ENCODE measurements at places on chromosomes 16 and 17.

DNA sequence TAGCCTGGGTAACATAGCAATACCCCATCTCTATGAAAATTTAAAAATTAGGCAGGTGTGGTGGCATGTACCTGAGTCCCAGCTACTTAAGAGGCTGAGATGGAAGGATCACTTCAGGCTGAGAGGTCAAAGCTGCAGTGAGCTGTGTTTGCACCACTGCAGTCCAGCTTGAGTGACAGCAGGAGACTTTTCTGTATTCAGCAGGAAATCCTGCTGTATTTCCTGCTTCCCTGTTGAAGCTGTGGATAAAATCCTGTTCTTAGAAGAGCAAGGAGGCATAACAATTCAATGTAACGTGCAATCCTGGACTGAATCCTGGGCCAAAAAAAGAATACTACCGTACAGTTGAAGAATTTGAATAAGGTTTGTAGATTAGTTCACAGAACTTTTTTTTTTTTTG is 62.2 kb downstream of the FBXL20 start:
- DNase-seq, result no peak

GRCh38 chr16:31386157-31386984 is 6.8 kb upstream of the ITGAD start:
- DNase-seq, result peak; percentile 55

- peak; percentile 29 for DNase-seq
These were observed 794 bp downstream of the SMG6 start for GRCh38 chr17:2302778-2303203.

GRCh38 chr16:64705443-64705842 is 416.4 kb downstream of the CDH11 start:
- no peak for DNase-seq

DNA sequence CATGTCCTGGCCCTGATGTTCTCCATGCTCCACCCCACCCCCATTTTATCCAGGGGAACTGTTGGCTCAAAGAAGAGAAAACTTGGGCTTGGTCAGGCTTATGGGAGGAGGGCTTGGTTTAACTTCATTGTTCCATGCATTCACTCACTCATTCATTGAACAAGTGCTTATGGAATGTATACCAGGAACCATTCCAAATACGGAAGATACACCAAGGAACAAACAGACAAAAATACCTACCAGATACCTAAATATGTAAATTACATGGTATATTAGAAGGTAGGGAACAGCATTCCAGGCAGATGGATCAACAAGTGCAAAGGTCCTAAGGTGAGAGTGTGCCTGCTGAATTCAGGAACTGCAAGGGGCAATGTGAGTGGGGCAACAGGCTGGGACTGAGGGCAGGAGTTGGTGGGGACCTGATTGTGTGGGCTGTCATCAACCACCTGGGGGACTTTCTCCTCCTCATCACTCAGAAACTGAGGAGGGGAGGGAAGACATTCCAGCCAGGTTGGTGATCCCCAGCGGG is 39.9 kb downstream of the RAI1 start:
- DNase-seq, result no peak

DNA sequence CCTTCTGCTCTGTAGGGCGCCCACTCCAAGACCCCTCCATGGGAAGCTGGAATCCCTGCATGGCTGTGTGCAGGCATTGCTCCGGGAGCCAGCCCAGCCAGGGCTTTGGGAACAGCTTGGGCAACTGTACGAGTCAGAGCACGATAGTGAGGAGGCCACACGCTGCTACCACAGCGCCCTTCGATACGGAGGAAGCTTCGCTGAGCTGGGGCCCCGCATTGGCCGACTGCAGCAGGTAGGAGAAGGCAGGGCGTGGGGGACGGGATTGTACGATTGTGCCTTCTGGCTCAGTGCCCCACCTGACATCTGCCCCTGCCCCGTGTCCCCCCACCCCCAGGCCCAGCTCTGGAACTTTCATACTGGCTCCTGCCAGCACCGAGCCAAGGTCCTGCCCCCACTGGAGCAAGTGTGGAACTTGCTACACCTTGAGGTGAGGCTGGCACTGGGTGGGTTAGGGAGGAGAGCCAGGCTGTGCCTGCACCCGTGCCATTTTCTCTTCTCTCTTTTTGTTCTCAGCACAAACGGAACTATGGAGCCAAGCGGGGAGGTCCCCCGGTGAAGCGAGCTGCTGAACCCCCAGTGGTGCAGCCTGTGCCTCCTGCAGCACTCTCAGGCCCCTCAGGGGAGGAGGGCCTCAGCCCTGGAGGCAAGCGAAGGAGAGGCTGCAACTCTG is 8.7 kb upstream of the TMEM88 start:
- DNase-seq, result no peak

DNA sequence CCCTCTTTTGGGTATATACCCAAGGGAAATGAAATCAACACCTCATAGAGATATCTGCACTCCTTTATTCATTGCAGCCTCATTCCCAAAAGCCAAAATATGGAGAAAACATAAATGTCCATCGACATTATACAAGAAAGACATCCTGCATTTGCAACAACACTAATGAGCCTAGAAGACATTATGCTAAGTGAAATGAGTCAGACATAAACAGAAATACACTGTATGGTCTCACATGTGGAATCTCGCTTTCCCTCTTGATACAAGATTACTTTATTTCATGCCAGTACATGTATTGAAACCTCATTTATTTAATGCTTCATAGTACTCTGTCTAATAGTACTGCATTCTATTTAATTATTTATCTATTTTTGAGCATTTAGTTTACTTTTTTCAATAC is 157.2 kb downstream of the ZNF18 start:
- DNase-seq, result no peak

- no peak for DNase-seq
These were observed 36.3 kb downstream of the MYO18A start for GRCh38 chr17:29143894-29144293.

DNA sequence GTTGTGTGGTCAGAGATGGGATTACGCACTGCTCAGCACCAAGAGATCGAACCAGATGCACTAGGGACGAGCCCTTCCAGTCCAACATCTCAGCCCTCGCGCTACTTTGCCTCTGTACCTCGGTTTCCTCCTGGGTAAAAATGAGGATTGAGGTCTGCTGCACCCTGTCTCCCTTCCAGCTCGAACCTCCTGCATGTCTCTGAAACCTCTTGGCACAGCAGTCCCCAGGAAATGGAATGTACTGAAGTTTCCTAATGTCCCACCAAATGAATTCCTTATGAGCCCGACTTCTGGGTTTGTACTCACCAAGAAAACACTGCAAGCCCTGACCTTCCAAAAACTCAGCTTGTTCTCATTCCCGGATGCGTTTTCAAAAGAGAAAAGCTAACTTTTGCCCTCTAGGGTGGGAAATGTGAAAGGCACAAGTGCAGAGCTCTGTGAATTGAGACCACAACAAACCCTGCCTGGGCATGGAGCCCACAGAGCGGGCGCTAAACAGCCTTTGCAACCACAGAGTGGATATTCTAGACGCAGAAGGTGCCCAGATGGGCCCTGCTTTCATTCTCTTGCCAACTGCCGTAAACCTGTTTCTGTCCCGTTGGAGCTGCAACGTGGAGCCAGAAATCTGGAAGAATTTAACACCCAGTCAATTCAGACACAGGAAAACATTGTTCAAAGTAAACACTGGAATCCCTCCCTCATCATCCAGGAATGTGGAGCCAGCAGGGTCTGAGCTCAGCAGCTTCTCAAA is 10.3 kb downstream of the CDRT4 start:
- DNase-seq, result peak; percentile 72

DNA sequence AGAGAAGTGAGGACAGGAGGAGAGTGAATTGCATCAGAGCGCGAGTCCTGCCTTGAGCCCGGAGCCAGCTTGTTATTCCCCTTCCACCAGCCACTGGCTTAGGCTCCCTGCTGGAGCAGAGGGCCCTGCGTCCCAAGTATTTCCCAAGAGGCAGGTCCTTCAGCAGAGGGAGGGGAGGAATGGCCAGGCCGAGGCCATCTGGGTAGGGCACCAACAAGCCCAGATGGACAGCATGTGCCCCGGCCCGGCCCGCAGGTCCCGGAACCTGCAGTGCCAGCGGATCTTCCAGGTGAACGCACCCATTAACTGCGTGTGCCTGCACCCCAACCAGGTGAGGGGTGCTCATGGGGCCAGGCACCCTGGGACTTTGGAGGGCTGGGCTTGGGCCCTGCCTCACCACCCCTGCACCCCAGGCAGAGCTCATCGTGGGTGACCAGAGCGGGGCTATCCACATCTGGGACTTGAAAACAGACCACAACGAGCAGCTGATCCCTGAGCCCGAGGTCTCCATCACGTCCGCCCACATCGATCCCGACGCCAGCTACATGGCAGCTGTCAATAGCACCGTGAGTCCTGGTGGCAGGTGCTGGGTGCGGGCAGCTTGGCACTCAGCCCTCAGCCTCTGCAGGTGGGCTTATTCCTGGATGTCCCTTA is 1.7 kb downstream of the MLST8 start:
- no peak for DNase-seq

- no peak for DNase-seq
These were observed 654 bp downstream of the WFDC1 start for GRCh38 chr16:84295203-84295860.

DNA sequence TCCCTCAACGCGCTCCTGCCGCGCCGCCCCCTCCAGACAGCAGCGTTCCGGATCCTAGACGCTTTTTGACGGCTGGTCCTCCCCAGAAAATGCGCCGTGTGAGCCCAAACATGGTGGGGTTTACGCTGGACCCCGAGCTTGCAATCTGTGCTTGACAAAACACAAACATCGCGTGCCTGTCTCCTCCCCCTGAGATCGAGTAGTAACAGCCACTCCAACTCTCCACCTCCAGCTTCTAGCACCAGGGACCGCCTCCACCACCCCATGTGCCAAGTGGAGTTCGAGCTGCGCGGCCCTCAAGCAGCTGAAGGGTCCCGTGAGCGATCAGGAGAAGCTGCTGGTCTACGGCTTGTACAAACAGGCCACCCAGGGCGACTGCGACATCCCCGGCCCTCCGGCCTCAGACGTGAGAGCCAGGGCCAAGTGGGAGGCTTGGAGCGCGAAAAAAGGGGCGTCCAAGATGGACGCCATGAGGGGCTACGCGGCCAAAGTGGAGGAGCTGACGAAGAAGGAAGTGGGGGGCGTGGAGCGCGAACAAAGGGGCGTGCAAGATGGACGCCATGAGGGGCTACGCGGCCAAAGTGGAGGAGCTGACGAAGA is 656 bp upstream of the GEMIN4 start:
- DNase-seq, result peak; percentile 64

- DNase-seq, result no peak
These were observed 1498.3 kb downstream of the CDH11 start for GRCh38 chr16:63623551-63624039.

DNA sequence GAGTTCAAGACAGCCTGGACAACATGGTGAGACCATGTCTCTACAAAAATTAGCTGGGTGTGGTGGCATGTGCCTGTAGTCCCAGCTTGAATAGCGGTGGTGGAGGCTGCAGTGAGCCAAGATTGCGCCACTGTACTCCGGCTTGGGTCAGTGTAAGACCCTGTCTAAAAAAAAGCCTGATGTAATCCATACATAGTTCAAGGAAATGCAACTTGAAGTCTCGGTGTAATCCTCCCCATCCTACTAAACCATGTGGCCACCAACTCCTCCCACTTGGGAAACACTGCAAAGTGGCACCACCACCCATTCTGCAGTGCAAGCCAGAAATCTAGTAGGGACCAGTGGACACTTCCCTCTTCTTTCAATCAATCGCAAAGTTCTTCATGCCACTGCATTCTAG is 5.4 kb upstream of the KPNB1 start:
- DNase-seq, result no peak

- DNase-seq, result no peak
These were observed 12.8 kb upstream of the CES3 start for GRCh38 chr16:66948134-66948836.

GRCh38 chr16:52812678-52813556 is 239.8 kb downstream of the CHD9NB start:
- peak; percentile 53 for DNase-seq

GRCh38 chr16:10954903-10955302 is 10.5 kb downstream of the CLEC16A start:
- no peak for DNase-seq

- DNase-seq, result no peak
These were observed 607.3 kb upstream of the GOT2 start for GRCh38 chr16:59341368-59341767.

DNA sequence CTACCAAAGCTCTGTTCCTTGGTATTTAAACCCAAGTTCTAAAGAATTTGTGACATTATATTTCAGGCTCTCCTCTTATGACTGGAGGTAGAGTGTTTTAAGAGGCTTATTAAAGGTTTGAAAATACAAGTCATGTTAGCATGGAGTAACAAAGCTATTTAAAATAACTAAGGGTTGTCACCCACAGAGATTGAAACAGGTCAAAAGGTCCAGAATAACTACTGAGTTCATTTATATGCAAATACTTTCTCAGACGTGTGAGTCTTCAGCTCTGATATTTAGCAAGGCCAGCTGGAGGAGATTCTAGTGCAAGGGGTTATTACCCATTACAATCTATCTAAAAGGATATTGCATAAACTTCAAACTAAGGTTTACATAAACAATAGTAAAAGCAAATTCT is 1538.8 kb upstream of the CDH8 start:
- no peak for DNase-seq

DNA sequence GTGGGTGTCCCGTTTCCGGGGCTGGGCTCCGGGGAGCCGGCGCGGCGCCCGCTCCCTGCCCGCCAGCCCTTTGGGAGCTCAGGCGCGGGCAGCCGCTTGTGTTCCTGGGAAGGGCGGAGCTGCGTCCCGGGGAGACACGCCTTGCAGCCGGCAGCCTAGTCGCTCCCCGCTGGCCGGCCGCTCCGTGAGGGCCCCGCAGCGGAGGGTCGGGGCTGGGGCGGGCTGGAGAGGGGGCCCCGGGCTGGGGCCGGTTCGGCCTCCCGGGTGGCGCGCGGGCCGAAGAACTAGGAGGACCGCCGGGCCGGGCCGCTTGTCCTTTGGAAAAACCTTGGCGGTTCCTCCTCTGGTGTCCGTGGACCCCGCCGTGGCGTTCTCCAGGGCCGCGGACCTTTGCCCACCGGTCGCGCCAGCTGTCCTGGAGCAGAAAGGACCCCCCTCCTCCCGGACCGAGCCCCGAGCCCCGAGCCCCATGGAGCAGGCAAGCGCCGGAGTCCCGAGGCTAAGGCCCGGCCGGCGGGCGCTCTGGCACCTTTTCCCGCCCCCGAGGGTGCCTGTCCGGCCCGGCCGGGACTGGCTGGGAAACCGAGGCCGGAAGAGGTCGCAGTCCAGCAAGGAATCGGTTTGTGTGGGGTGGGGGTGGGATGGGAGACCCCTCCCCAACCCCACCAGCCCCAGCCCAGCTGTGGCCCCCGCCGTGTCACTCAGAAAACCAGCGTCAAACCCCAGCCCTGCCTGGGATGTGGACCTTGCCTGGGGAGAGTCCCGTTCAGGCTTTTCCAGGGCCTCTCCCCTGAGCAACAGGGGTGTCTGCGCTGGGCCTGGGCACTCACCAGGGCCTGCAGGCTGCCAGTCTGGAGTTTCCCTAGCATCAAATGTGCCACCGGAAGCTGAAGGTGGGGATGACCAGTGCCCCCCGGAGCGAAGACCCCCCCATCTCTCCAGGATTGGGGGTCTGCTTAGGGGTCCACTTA is 6.8 kb upstream of the TBC1D3B start:
- peak; percentile 67 for DNase-seq

- peak; percentile 61 for DNase-seq
These were observed 211.4 kb downstream of the BCAS3 start for GRCh38 chr17:60888812-60889709.

GRCh38 chr16:1918351-1919326 is at the start of gene HS3ST6:
HS3ST6 (minus strand) TSS chr16:1918415; CDS start chr16:1918323, 92 bp downstream.
- DNase-seq, result no peak

- DNase-seq, result peak; percentile 81
These were observed 4.7 kb downstream of the VASN start for GRCh38 chr16:4376126-4376892.

Data from iris pigment epithelial cell (primary cell).